ENCODE measurements at places on chromosomes 1 and 21.

DNA sequence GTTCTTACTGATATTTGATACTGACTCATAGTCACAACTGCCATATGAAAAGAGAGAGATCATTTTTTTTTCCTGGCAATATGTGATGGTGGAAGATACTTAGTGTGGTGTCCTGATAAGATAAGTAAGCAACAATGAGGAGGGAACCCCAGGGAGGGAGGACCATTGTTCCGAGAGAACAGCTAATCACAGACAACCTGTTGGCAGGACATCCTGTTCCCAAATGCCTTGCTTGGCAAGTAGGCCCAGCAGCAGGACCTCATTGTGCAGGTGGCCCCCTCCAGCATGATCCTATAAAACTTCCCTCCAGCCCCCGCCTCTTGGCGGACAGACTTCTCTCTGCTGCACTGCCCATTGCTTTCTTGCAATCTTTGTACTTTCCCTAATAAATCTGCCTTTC, 329.4 kb upstream of the CHRM3 start:
- no peak for DNase-seq

DNA sequence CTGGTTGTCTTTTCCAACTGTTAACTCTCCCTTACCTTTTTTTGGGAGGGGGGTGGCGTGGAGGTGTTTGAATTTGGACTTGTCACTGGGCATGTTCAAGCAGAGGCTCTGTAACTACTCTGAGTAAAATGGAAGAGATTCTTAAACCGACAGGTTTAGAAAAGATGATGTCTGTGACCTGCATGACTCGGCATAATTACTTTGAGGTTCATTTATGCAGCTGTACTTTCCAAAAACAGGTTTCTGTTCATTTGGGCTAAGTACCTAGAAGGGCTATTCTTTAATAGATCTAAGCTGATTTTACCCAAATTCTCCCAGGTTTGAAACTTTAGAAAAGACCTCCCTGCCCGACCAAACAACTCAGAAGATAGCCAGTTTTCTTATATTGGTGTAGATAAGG, 80.3 kb downstream of the SLC35A3 start:
- DNase-seq, result peak; percentile 47

DNA sequence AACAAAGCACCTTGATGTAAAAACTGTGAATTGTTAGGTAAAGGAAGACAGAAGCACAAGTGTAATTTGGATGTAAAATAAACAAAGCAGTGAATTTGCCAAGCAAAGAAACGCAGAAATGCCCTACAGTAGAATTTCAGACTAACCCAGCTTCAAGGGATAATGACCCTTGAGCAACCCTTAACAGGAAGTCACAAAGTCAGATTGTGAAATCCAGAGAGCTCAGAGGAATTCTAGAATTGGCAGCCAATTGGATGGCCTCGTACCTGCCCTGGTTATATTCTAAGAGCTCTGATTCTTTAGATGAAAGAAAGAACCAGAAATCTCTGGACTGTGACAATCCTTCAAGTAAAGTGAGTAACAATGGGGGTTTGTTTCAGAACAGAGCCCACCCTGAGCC, 152.7 kb upstream of the CHRM3 start:
- DNase-seq, result no peak

DNA sequence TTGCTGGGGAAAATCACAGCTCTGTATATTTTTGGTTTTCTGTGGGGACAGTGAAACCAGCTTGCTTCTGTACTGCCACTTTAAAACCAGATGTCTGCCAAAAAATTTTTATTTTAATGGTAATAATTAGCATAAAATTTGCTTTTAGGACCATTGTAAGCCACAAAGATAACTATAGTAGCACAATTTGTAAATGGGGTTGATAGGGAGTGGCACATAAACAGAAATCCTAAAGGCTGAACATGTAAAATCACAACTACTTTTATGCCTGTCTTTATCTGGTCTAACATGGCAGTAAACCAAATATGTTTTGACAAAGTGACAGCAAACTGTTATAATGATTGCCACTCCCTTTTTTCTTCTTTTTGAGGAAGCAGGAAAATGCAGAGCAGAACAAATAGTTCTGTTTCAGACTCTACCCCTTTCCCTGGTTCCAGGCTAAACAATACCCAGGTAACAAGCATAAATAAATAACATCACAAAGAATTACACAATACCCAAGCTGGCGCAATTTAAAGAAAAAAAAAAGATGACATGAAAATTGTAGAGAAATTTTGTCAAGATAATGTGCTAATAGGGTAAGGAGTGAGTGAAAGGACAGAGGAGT, 24.0 kb upstream of the CCDC181 start:
- DNase-seq, result no peak

DNA sequence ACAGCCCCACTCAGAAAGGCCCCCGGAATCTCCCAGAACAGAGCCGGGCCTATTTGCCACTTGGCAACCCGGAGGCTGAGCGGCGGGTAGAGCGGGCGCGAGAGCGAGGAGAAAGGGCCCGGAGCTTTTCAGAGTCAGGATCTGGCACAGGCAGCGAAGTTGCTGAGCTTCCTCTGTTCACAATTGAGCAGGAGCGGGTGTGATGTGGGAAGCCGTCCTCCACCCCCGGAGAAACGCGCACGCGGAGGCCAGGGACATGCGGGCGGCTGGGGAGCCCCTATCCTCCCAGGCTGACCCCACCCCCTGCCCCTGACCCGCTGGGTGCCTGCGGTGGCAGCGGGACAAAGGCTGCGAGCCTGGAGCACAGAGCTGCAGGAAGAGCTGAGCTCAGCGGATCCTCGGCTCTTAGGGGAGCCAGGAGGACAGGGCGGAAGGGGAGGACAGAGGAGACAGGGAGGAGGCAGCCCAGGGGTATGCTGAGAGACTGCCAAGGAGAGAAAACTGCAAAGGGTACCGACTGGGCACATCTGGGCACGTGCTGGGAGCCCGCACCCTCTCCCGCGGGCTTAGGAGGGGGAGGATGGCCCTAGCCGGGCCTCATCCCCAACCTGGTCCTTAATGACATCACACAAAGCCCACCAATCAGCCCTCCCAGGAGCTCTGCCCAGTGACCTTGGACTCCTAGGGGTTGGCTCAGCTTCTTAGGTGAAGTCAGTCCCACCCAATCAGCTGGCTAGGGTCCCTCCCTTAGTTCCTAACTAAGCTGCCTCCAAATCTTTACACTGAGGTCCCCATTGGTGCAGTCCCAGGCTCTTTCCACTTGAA, 9.3 kb downstream of the KIF21B start:
- DNase-seq, result peak; percentile 50

DNA sequence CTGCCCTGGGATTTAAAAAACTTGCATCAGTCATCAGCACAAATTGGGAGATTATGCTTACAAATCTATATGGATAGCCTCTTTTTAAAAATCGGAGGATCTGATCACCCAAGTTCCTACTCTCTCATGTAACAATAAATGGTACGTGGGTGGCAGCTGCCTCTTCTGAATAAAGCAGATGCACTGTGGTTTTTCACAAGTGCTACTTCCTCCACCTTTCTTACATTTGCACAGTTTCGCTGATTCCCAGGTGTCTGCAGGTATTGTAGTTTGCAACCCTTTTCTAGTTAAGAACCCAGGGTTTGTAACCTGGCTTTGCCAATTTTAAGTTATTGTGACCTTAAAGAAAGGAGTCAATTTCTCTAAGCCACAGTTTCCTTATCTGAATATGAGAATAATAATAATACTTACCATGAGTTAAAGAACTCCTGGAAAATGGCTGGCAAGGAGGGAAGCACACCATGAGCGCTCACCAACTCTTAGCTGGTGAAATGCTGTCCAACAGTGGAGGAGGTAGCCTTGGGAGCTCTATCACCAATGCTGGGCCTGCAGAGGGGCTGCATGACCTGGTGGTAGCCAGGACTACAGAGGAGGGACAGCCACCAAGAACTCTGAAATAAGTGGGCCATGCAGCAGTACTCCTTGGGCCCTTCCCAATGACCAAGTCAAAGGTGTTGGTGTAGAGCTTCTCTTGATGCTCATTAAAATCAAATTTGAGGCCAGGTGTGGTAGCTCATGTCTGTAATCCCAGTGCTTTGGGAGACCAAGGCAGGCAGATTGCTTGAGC, 30.2 kb upstream of the KCNA2 start:
- DNase-seq, result no peak

Data from hematopoietic multipotent progenitor cell treated with erythropoietin and hydrocortisone succinate and interleukin-3 and kit ligand, for 6 days (in vitro differentiated cells).